NB4 (cell line): ENCODE measurements at places on chromosomes 11 and 22.

DNA sequence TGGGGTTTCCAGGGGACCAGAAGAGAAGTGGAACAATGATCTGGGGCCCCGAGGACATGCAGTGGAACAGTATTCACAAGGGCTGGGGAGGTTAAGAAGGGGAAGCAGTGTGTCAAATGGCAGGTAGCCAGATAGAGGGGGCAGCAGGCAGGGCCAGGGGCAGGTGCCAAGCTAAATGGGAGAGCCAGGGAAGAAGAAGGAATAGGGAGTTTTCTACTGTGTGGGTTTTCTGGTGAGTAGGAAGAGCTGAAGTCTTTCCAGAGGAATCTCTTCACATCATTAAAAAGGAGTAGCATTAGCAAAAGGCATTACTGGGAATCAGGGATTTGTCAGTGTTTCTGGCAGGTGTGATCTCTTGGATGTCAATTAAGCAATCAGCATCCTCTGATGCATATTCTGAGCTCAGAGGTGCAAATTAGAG, 55.8 kb downstream of the IRAG1 start:
- no peak for DNase-seq

DNA sequence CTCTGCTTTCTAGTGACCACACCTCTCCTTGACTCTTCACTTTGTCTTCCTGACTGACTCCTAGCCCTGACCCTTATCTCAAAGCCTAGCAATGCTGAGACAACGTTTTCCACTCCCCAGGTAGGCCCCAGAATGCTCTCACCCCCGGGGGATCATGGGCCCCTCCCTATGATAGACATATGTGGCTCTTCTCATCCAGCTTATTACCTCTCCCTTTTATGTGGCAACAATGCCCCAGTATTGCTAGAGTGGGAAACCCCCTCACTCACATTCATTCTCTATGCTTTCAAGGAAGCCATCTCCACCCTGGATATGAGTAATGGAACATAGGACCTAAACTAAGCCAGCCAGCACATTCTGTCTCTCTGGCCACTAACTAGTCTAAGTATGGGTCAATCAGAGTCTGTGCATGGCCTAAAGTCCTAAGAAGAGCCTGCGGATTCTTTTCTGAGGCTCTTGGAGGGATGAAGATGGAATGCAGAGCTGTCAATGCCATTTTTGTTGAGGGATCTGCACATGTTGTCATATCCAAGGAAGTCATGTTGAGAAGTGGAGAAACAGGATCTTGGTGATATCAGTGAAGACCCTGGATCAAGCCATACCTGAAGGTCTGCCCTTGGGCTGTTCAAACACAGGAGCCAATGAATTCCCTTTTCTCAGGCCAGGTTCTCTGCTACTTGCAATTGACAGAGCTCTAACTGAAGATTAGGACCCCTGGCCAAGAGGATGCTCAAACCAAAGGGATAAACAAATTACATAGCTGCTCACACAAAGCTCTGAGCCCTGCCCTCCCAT, 79.8 kb upstream of the GRK3 start:
- no peak for DNase-seq

DNA sequence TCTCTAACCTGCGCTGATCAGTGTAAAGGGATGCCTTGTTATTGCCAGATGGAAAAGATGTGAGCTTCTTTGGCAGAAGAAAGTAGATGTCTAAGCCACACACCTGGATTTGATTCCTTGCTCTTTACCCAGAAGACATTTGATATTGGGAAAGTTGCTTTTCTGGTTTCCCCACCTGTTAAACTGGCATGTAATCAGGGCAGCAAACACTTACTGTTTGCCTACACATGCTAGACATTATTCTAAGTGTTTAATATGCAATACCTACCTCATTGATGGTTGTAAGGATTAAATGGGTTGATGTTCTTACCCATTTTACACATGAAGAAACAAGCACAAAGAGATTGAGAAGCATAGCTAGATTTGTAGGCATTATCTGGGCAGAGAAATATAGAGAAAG, 16.6 kb downstream of the ASRGL1 start:
- no peak for DNase-seq

DNA sequence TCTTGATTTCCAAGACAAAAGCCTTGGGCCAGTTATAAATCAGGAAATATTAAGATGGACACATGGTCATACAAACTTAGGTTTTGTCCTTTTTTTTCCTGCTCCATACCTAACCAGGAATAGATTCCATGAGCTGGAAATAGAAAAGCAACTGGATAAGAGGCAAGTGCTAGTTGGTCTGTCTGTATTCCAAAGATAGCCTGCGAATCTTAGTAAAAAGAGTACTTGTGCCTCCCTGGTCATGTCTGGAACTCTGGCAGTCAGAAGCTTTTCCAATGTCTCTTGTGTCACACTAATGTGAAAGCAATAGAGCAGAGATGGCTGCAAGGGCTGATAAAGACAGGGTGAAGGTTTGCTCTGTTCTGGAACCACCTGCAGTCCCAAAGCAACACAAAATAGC, 590.2 kb upstream of the ANO5 start:
- no peak for DNase-seq

- DNase-seq = no peak
These were observed 9.4 kb upstream of the NAV2 start for GRCh38 chr11:19703211-19703610.

- no peak for DNase-seq
These were observed 334.5 kb downstream of the CTTN start for GRCh38 chr11:70732881-70733196.

GRCh38 chr11:126601136-126601535, 245.7 kb downstream of the ST3GAL4 start:
- no peak for DNase-seq

DNA sequence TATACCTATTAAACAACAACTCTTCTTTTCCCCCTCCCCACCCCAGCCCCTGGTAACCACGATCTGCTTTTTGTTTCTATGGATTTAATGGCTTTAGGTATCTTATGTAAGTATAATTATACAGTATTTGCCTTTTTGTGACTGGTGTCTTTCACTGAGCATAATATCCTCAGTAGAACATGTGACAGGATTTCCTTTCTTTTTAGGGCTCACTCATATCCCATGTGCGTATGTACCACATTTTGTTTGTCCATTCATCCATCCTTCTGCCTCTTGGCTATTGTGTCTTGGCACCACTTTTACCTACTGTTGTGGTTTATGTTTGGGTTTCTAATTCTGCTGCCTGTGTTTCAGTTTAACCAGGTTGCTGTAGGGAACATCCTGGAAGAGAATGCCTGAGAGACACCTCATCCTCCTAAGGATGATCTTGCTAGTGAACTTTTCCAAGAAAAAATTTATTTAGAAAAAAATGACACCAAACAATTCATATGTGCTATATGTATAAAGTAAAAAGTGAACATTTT, 77.6 kb upstream of the SESN3 start:
- no peak for DNase-seq

- DNase-seq = peak; percentile 94
These were observed 2.0 kb downstream of the SIPA1 start for GRCh38 chr11:65639623-65640482.

DNA sequence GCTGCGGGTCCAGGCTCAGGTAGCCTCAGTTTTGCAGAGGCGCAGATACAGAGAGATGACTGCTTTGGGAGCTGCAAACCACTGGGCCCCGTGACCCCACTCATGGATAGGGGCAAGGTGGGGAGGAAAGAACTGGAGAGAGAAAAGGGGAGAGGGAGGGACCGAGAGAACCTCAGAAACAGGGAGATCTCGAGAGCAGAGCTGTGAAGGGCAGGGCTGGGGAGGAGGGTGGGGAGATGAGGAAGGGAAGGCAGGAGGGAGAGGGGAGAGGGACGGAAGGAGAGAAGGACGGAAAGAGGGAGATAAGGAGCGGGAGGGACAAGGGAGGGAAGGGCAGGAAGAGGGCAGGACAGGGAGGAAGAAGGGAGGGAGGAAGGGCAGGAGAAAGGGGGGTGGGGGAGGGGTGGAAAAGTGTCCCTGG, 46.3 kb downstream of the IGLL1 start:
- DNase-seq = no peak

DNA sequence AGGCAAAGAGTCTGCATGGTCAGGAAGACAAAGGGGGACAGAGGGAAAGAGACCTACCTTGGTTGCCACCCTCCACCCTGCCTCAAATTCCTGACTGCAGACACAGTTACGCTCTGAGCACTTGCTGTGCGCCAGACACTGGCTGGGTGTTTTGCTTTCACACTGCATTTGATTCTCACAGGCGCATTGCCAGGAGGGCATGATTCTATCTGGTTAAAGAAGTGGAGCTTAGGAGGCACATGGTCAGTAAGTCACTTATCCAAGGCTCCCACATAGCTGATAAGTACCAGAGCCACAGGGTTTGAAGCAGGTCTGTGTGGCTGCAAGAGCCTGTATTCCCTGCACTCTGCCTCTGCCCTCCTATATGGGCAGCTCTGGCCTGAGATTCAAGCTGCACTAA, 103.9 kb downstream of the TIMP3 start:
- no peak for DNase-seq

DNA sequence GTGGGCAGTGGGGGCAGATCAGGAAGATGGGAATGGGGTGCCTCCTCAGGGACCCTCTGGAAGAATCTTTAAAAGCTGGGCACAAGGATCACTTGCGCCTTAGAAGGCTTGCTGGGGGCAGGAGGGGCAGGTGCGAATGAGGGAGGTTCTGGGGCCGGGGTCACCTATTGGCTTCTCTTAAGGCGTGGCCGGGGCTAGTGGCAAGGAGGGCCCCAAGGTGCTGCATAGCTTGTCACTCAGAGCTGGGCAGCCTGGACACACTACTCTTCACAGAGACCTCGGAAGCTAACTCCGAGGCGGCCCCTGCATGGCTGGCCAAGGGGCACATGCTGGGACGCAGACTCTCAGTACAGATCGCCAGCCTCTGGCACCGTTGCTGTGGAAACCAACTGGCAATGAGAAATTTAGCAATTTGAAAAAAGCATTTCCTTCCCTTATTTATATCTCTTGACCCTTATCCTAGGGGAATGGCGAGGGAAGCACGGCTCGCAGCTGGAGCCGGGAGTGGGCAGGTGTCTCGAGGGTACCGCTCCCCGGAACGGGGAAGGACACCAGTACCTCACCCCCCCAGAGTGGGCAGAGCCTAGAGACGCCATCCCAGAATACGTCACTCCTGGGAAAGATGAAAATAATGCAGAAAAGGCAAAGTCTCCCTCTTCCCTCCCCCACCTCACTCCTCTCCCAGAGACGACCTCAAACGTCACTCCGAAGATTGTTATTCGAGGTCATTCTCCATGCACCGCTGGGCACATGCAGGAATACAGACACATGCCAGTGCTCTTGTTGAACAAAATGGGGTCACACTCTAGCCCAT, 188.1 kb downstream of the CTTN start:
- no peak for DNase-seq

GRCh38 chr11:43979571-43980219, 37.3 kb downstream of the C11orf96 start:
- no peak for DNase-seq

DNA sequence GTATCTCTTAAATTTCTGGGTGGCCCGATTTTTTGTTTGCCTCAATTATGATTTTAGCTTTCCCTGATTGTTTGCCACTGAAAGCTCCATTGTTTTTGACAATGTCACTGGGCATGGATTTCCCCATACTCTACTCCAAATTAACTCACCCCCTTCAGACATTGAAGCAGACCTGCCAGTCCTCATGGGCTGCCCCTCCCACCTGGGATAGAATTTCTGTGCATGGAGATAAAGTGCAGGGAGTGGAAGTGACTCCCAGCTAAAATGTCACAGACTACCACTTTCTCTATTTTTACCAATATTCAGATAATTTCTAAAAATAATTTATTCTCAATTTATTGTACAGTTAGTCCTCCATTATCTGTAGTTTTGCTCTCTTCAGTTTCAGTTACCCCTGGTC, 79.1 kb upstream of the CLPB start:
- DNase-seq = no peak

DNA sequence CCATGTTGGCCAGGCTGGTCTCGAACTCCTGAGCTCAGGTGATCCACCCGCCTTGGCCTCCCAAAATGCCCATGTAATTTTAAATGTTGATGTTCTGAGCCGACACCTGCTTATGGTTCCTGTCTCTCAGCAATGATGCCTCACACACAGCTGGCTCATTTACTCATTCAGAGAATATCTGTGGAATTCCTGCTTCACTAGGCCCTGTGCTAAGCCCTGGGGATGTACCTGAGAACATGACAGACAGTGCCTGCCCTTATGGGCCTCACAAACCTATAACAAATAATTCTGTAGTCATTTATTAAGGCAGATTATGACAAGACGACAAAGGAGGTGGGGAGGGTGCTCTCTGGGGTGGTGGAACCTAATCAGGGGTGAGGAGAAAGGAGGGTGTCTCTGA, 93.7 kb downstream of the PRR5L start:
- no peak for DNase-seq

DNA sequence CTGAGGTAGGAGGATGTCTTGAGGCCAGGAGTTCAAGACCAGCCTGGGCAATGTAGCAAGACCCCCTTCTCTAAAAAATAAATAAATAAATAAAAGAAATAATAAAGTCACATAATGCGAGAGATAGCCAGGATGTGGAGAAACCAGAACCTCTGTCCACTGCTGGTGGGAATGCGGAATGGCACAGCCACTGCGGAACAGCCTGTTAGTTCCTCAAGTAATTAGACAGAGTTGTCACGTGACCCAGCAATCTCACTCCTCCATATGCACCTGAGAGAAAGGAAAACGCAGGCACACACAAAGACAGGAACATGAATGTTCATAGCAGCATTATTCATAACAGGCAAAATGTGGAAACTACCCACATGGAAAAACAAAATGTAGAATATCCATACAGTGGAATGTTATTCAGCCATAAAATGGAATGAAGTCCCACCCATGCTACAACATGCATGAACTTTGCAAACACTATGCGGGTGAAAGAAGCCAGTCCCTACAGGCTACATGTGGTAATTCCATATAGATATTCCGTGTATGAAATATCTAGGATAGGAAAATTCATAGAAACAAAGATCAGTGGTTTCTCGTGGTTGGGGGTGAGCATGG, 27.4 kb downstream of the LIF start:
- DNase-seq = no peak

DNA sequence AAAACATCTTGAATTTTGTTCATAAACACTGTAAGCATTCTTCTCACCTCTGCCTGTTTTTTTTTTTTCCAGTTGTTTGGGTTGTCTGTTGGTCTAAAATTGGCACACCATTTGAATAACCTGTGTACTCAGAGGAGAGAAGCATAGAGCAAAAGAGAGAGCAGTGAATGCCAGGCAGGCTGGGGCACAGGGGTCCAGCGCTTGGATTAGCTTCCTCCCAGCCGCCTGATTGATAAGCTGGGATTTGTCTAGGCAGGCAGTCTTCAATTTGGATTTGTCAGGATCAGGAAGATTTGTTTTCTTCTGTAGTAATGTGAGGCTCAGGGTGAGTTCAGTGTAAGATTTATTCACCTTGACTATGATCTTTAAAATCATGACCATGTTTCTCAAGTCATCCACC, 59.0 kb downstream of the ARL14EP start:
- DNase-seq = no peak
